H7 (cell line): ENCODE measurements at places on chromosomes 5 and 9. TPM values are rescaled to one million over a fixed set of nuclear protein-coding genes. Genes with fewer than 3 reads are reported as not detected.

GRCh38 chr9:101225271-101225670 is 159.5 kb downstream of the BAAT start:
- no peak for DNase-seq

- peak; percentile 55 for DNase-seq
Observed at GRCh38 chr5:143016777-143017516, 246.8 kb downstream of the ARHGAP26 start.

- no peak for DNase-seq
Observed at GRCh38 chr9:83936523-83936922, 15.3 kb upstream of the KIF27 start.

GFPT2 gene
- total RNA-seq = 91.6 and 125 TPM in 2 replicates

NIM1K gene
- not detected in 2 replicates for total RNA-seq
